Sigmoid colon (tissue), 7 donors: ENCODE measurements at places on chromosomes 2 and 18. TPM values are rescaled to one million over a fixed set of nuclear protein-coding genes. Genes with fewer than 3 reads are reported as not detected.

GEN1 gene
- polyA plus RNA-seq = 3.6 TPM

KIDINS220 gene
- polyA plus RNA-seq = 5.4 TPM

DNAJC5G gene
- not detected for polyA plus RNA-seq

PLGLB1 gene
- polyA plus RNA-seq = not detected

PHOSPHO2 gene
- 3.8 TPM for polyA plus RNA-seq

TNS1 gene
- 57.2 TPM for polyA plus RNA-seq

PLEKHH2 gene
- 0.69 TPM for polyA plus RNA-seq

GAD1 gene
- not detected for polyA plus RNA-seq

CDCA7 gene
- 6.0 TPM for polyA plus RNA-seq

CNDP1 gene
- polyA plus RNA-seq = 0.10 TPM
